Muscle of back (tissue), 13 donors: ENCODE measurements at places on chromosomes 4 and X. TPM values are rescaled to one million over a fixed set of nuclear protein-coding genes. Genes with fewer than 3 reads are reported as not detected.

- no peak for DNase-seq
These were observed 1699.2 kb upstream of the IGFBP7 start for GRCh38 chr4:58809366-58809765.

- peak; percentile 28 for DNase-seq
These were observed 37.9 kb upstream of the OTUD4 start for GRCh38 chr4:145218251-145218650.

- DNase-seq = no peak
These were observed 29.6 kb upstream of the KCNE5 start for GRCh38 chrX:109654516-109655109.

C4orf36 gene
- not detected for polyA plus RNA-seq

GRCh38 chr4:115042496-115042895, 70.9 kb downstream of the NDST4 start:
- DNase-seq = no peak

- no peak for DNase-seq
These were observed 327.5 kb upstream of the FGF13 start for GRCh38 chrX:139039041-139039440.

GLUD2 gene
- polyA plus RNA-seq = 1.6 TPM

- no peak for DNase-seq
These were observed 92.6 kb downstream of the NXF2 start for GRCh38 chrX:102339312-102340298.

HSPA4L gene
- polyA plus RNA-seq = 5.8 TPM

TBC1D8B gene
- polyA plus RNA-seq = 6.5 TPM

DNA sequence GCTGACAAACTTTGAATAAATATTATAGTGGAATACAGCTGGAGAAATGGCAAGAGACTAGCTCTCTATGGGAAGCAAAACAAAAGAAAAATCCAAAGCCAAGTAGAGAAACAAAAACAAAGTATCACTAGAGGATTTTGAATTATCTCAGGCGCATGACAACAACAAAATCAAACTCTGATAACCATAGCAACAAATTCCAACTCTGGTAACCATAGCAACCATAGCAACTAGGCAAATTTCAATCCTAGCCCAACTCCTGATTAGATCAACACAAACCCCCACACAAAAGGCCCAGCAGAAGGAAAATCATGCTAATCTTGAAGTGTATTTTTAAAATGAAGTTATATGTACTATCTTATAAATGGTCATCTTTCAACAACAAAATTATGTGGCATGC, 98.4 kb upstream of the MAGEE2 start:
- peak; percentile 9 for DNase-seq

- no peak for DNase-seq
These were observed 7.5 kb upstream of the GUCY1A1 start for GRCh38 chr4:155659176-155659575.

GRCh38 chr4:61301271-61301670, 101.1 kb downstream of the ADGRL3 start:
- peak; percentile 85 for DNase-seq

NOP14 gene
- polyA plus RNA-seq = 24.8 TPM

GRCh38 chr4:8817813-8818062, 53.9 kb downstream of the HMX1 start:
- DNase-seq = no peak

DNA sequence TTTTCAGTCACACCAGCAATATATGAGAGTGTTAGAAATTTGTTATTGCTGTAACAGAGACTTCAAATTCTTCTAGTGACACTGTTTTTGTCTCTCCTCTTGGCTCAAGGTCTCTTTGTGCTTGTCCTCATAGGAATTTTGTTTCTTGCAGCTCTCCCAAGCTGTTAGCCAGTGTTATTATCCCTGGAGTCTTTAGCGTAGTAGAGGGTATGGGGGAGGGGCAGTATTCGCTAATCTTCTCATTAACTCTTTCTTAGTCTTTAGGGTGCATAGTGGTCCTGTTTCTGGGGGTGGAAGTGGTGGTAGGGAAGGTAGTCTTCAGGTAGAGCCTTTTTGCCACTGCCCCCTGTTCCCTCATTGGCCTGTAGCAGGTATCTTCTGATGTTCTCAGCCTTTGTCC, 79.4 kb downstream of the JADE3 start:
- DNase-seq = no peak

- DNase-seq = no peak
These were observed 859.3 kb downstream of the RPA4 start for GRCh38 chrX:97743014-97743413.

DNA sequence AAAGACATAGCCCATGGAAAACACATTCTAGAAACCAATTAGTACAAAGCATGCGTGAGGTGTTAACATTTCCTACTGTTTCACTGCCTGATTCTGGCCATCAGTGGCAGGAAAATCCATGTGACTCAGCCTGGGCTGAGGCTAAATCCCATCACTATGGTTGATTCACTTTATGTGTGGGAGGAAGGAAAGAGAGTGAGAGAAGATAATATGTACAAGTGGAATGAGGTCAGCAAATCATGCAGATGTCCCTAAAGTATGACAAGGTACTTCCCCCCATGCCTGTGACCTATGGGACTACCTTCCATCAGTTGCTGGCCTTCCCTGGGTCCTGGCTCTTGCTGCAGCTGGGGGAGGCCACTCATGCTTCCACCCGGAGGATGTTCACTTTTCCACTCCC, 64.2 kb upstream of the MAP3K15 start:
- no peak for DNase-seq

GRCh38 chr4:29560452-29560851, 1159.7 kb upstream of the PCDH7 start:
- no peak for DNase-seq

COX7B2 gene
- not detected for polyA plus RNA-seq

DNA sequence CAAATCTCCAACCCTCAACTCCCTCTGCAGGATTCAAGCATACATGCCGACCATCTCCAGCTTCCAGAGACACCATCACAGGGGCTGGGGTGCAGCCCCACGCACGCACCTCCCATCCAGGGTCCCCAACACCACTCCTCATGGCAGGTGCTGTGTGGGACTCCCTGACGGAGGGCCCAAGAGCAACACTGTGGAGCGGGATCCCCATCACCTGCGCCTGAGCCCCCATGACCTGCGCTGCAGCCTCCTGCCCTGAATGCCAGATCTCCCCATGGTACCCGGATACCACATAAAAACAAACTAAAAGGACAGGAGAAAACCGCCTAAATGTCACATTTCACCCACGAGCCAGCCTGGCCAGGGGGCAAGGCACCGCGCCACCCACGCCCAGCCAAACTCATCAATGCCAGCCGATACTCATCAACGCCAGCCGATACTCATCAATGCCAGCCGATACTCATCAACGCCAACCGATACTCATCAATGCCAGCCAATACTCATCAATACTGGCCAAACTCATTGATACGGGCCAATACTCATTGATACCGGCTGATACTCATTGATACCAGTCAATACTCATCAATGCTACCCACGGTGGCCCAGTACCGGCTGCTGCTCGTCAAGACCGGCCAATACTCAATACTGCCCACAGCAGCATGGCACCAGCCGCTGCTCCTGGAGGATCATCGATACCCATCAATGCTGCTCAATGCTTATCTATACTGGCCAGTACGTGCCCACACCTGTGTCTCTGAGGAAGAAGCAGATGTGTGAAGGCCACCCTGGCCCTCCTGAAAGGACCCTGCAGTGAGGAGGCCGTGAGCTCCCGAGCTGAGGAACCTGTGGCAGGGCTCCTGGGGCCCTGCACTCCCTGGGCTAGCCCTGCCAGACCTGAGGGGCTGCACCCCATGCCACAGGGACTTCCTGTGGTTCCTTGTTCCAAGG, 6.2 kb downstream of the CTBP1 start:
- DNase-seq = no peak

- no peak for DNase-seq
These were observed 15.6 kb downstream of the MAML3 start for GRCh38 chr4:140138428-140138827.

DNA sequence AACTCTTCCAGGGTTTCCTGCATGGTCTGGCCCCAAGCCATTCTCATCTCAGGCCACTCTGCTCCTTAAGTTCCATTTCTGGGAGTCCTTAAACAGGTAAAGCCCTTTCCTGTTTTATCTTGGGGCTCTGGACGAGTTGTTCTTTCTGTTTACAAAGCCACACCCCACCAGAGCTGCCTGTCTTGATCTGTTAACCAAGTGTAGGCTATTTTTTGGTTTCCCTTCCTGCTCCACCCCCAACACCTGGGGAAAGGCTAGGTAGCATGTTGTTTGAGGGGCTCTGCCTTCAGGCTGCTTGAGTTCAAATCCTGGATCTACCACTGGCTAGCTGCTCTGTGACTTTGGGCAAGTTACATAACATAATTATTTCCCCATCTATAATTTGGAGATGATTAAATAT, 40.0 kb downstream of the ERVMER34-1 start:
- no peak for DNase-seq

TMEM35A gene
- polyA plus RNA-seq = 2.2 TPM

CT45A5 gene
- polyA plus RNA-seq = not detected

NHS gene
- polyA plus RNA-seq = 2.6 TPM

SMPX gene
- 253 TPM for polyA plus RNA-seq

DNA sequence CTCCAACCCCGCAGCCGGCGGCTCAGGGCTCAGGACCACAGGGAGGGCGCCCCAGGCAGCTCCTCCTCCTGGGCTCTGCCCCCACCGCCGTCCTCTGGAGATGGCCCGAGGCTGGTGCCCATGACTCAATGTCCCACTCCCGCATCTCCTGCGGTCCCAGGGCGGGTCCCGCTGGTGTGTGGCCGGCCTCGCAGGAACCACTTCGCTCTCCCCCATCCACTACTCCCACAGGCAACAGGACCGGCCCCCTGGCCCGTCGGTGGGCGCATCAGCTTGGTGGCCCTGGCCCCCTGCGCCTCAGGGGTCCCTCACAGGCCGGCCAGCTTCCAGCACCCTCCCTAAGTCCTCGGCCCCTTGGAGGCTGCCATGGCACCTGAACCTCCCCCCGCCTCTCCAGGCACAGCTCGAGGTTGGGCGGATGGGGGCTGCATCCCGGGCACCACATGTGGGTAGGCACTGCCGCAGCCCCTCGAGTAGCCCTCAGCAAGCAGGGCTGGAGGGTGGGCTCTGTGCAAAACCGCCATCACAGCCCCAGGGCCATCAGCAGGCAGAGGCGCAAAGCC, 22.8 kb upstream of the SPON2 start:
- no peak for DNase-seq

- no peak for DNase-seq
These were observed 63.4 kb downstream of the STOX2 start for GRCh38 chr4:183968502-183968901.

DNA sequence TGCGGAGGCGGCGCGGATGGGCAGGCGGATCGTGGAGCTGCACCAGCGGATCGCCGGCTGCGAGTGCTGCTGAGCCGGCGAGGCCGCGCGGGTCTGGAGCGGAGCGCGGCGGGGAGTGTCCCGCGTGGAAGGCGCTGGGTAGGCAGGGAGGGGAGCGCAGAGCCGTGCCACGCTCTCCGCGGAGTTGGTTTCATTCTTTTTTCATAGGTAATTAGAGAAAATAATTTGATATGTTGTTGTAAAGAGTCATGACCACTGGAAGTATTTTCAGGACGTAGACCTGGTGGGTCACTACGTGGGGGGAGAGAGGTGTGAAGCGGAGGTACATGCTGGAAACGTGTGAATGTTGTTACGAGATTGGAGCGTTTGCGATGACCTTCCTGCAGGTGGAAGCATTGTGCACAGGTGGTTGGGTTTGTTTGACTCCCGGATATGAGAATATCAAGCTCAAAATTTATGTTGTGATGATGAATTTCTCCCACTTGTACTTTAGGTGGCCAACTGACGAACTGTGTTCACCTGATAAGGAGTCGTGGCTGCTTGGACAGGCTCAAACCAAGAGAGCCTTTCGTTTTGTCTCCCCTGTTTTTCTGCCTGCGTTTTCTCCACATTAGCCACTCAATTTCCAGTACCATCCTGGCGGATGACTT, 19.1 kb upstream of the S100P start:
- no peak for DNase-seq

DCUN1D4 gene
- polyA plus RNA-seq = 23.5 TPM

GRIA3 gene
- polyA plus RNA-seq = 3.2 TPM

GRIA2 gene
- polyA plus RNA-seq = 4.7 TPM

GRCh38 chrX:51406688-51407519, 74.3 kb downstream of the NUDT10 start:
- no peak for DNase-seq

FGF13 gene
- polyA plus RNA-seq = 95.3 TPM

DNA sequence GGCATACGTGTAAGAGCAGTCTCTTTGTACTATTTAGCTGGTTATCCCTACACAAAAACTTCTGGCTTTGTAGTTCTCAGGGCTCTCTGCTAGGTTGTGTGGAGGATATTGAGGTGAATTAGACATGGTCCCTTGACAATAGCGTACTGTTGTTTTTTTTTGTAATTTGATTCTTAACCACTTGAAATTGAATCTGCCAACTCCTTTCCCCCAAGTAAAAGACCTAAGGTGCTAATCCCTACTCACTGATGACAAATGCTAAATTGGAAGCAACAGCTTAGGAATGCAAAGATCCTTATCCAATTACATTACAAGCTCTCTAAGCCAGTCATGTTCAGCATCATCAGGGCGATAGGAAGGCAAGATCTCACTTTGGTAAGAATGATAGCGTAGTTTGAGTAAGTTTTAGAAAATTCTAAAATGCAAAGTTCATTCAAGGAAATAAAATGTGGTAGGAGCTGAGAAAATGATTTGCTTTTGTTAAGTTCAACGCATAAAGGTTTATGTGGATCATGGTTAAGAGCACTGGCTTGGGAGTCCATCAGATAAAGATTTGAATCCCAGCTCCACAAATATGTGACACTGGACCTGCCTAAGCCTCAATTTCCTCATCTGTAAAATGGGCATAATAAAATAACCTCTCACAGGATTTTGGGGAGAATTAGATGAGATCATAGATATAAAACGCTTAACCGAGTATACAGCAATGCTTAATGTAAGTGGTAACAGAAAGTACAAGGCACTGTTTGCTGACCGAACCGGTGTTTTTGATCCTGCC, 39.3 kb downstream of the DOCK11 start:
- no peak for DNase-seq

HSD17B11 gene
- polyA plus RNA-seq = 19.1 TPM

SULT1B1 gene
- 0.78 TPM for polyA plus RNA-seq

GRCh38 chr4:30728311-30728710, 8.1 kb downstream of the PCDH7 start:
- no peak for DNase-seq

GRCh38 chr4:128823025-128823661, 13.6 kb downstream of the JADE1 start:
- DNase-seq = no peak

- no peak for DNase-seq
These were observed 1061.8 kb downstream of the PCDH19 start for GRCh38 chrX:99348256-99348655.

GPRIN3 gene
- 4.6 TPM for polyA plus RNA-seq

NPY2R gene
- not detected for polyA plus RNA-seq

VSIG4 gene
- polyA plus RNA-seq = 13.7 TPM

CLIC2 gene
- polyA plus RNA-seq = 5.4 TPM

- no peak for DNase-seq
These were observed 13.5 kb downstream of the TIMP1 start for GRCh38 chrX:47595716-47596251.
